ENCODE measurements at places on chromosomes 2 and 18. TPM values are rescaled to one million over a fixed set of nuclear protein-coding genes. Genes with fewer than 3 reads are reported as not detected.
A peak's percentile ranks its signal among the peaks of the same experiment; 100 is the strongest.

- peak; percentile 96 for DNase-seq
These were observed 63.5 kb upstream of the CTLA4 start for GRCh38 chr2:203804070-203804469.

GRCh38 chr2:179226203-179226960 is 38.2 kb downstream of the SESTD1 start:
- DNase-seq, result no peak

GRCh38 chr18:47345291-47345690 is 93.8 kb upstream of the SKOR2 start:
- DNase-seq, result no peak

- DNase-seq, result peak; percentile 18
These were observed 292.9 kb downstream of the XIRP2 start for GRCh38 chr2:167181134-167181533.

Gene NAT8
- 0.69 TPM for total RNA-seq

Gene ZSWIM2
- not detected for total RNA-seq

Gene OSR1
- 0.80 TPM for total RNA-seq

DNA sequence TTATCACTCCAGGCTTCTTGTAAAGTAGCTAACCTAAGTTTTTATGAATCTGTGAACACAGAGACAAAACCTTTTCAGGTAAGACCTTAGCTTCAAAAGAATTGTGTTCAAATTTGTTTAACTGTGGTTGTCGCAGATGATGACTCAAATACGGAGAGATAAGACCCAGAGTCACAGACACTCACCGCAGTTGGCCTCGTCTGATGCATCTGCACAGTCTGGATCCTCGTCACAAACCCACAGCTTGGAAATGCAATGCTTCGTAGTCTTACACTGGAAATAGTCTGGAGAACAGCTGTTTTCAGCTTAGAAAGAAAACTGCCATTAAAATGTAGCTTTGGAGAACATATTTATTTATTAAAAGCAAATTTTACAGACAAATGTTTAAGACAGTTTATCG is 1662.1 kb upstream of the NXPH2 start:
- no peak for DNase-seq

Gene PROM2
- 38.0 TPM for total RNA-seq

Measured in renal cortical epithelial cell (primary cell).